ENCODE measurements at places on chromosomes 5 and 9.

DNA sequence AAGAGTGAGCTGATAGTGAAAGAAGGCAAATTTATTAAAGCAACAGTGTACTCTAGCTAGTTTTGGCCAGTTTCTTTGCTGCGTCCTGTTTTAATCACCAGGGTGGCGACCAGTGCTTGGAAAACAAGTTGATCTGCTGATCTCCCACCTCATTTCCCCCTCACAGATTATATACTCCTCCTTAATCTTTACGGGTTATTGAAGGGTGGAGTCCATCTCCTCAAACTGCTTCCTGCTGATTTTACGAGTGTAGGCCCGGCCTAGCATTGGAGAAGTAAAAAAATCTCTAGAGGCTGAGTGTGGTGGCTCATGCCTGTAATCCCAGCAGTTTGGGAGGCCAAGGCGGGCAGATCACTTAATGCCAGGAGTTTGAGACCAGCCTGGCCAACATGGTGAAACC, 14.0 kb upstream of the CFAP95 start:
- no peak for DNase-seq

- no peak for DNase-seq
These were observed 1571.5 kb upstream of the WWC1 start for GRCh38 chr5:166719991-166720390.

GRCh38 chr5:107155707-107156106, 515.0 kb downstream of the EFNA5 start:
- no peak for DNase-seq

DNA sequence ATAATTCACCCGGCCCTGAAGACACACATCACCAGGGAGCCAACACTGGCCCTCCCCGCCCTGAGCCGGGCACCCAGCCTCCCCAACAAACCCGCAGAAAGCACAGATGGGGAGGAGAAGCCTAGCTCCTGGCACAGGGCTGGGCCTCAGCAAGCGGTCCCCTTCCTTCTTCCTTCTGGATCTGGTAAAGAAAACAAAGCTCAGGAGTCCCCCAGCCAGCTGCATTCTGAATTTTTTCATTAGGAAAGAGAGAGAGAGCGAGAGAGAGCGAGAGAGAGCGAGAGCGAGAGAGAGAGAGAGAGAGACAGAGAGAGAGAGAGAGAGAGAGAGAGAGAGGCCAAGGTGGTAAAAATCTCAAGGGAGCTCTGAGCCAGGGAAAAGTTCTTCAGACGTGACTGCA, 195.7 kb downstream of the CRB2 start:
- no peak for DNase-seq

- DNase-seq = no peak
These were observed 778.3 kb downstream of the PRELID2 start for GRCh38 chr5:145056800-145057199.

DNA sequence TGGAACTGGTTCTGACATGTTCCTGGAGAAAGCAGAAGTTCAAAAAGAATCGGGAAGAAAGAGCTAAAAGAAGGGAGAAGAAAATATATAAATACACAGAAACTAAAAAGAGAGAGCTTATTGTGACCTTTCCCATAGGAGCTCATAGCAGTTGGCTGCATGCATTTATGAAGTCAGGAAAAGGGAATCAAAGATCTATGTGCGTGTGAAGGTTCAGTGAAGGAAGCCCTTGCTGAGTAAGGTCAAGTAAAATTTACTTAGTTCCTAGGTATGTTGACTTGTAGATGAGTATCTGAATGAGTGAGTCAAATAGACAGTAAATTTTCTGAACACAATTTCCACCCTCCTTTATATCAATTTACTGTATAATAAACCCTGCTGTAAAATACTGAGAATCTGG, 632.5 kb downstream of the SLCO4C1 start:
- DNase-seq = no peak

- no peak for DNase-seq
These were observed 15.0 kb downstream of the ORM2 start for GRCh38 chr9:114344692-114345091.

- DNase-seq = no peak
These were observed 9.2 kb upstream of the LCN15 start for GRCh38 chr9:136773386-136774044.

- no peak for DNase-seq
These were observed 29.9 kb downstream of the TUT7 start for GRCh38 chr9:86324308-86324707.

GRCh38 chr5:133788121-133788520, 175.8 kb upstream of the FSTL4 start:
- DNase-seq = no peak

DNA sequence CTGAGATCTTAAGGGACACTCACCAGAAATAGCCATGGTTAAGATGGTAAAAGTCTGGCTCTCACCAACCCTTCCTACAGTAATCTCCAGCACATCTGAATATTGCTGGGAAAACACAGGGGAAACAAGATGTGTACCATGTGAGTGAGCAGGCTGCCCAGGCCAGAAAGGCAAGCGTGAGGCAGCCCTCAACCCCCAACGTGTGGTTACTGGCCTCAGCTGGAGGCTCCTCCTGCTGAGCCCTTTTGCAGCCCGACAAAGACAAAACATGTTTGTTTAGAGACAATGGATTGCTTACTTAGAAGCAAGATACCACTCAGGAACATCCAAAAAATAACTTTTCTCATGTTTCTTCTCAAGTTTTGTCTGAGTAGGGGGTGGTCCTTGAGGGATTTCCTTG, 16.6 kb downstream of the ZFP62 start:
- DNase-seq = no peak

GRCh38 chr9:76415731-76416130, 21.5 kb upstream of the RFK start:
- no peak for DNase-seq

- DNase-seq = no peak
These were observed 55.9 kb upstream of the IL17B start for GRCh38 chr5:149435015-149435376.

DNA sequence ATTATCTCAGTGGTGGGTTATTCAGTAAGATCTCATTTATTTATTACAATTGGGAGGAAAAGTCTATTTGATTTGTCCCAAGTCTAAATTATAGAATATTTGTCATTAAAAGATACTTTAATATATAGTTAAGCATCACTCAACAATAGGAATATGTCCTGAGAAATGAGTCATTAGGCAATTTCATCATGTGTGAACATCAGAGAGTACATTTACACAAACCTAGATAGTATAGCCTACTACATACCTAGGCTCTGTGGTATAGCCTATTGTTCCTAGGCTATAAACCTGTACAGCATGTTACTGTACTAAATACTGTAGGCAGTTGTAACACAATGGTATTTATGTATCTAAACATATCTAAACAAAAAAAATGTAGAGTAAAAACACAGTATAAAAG, 135.0 kb upstream of the RASA1 start:
- no peak for DNase-seq

GRCh38 chr5:79619854-79620253, 7.6 kb downstream of the TENT2 start:
- no peak for DNase-seq

DNA sequence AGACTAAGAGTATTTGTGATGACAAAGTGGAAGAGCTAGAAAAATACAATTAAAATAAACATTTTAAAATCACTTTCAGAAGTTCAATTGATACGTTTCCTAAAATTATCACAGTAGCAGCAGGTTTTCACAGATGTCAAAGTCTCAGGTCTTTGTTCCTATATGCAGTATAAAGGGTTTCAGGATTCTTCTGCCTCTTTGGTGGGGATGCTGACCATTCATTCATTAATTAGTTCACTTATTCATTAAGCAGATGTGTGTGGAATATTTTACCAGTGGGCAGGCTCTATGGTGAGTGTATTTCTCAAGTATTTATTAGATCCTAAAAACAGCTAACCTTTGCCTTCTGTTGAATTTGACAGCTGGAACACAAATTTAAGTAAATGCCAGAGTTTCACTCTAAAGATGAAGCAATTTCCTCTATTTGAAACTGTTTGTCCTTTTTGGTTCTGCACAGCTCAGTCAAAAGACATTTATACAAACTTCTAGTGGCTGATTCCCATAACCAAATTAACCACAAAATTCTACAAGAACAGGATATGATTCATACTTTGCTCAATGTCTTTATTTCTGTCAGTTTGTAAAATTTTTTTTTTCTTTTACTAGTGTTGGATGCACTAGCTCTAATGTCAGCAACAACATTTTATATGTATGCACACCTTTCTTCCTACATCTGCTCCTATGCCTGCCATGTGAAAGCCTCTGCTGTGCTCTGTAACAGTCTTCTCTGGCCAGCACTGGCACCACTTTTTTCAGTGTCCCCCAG, 75.9 kb upstream of the PRR16 start:
- peak; percentile 77 for DNase-seq

DNA sequence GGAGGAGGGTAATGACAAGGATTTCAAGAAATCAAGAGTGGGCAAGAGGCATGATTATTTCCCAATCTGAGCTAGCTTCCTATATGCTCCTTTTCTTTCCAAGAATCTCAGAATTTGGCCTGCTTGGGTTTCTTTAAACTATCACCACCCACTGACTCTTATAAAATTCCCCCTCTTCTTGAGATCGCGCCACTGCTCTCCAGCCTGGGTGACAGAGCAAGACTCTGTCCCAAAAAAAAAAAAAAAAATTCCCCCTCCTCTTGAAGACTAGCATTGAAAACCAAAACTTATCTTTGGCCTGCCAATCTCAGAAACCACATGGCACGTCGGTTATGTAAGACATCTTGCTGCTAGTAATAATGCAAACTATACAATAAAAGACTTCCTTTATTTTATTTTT, 3.4 kb upstream of the DMXL1 start:
- DNase-seq = no peak

DNA sequence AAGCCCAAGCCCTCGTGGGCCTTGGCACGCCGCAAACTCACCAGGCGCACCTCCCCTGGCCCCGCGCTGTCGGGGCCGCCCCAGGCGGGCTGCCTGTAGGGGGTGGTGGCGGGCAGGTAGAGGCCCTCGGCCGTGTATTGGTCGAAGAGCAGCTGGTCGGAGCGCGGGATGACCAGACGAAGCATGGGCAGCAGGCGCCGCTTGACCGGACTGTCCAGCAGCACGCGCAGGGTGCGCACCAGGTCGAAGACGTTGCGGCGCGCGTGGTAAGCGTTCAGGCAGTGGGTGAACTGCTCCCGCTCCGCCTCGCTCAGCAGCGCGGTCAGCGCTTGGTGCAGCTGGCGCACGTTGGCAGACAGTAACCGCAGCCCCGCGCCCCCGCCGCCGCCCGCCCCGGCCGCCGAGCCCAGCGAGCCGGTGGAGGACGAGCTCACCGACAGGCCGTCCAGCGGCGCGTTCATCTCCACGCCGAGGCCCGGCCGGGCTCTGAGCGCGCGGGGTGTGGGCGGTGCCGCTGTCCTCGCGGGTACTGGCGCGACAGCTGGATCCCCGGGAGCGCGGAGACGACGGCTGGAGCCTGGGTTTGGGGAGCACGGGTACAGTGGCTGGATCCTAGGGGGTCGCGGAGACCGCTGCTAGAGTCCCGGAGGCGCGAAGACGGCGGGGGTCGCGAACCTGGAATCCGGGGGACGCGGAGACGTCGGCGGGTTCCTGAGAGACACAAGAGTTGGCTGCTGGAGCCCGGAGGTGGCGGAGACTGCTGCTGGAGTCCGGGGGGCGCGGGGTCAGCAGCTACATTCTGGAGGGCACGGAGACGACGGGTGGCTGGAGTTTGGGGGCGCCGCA, 709 bp downstream of the WHRN start:
- DNase-seq = no peak

DNA sequence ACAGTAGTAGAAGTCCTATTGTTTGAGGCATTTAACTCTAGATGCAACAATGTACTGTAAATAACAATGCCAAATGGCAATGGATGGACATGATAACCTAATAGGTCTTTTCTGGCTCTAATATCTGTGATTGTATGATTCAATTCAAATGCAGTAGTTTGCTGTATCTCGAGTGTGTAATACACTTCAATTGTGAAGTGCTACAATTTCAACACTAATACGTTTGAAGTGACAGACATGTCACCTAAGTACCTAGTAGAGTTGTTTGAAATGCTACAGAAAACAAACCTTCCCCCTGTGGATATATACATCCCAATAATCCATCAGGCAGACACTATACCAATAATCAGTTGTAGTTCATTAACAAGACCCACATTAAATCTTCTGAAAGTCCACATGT, 305.9 kb upstream of the ITGA1 start:
- no peak for DNase-seq

DNA sequence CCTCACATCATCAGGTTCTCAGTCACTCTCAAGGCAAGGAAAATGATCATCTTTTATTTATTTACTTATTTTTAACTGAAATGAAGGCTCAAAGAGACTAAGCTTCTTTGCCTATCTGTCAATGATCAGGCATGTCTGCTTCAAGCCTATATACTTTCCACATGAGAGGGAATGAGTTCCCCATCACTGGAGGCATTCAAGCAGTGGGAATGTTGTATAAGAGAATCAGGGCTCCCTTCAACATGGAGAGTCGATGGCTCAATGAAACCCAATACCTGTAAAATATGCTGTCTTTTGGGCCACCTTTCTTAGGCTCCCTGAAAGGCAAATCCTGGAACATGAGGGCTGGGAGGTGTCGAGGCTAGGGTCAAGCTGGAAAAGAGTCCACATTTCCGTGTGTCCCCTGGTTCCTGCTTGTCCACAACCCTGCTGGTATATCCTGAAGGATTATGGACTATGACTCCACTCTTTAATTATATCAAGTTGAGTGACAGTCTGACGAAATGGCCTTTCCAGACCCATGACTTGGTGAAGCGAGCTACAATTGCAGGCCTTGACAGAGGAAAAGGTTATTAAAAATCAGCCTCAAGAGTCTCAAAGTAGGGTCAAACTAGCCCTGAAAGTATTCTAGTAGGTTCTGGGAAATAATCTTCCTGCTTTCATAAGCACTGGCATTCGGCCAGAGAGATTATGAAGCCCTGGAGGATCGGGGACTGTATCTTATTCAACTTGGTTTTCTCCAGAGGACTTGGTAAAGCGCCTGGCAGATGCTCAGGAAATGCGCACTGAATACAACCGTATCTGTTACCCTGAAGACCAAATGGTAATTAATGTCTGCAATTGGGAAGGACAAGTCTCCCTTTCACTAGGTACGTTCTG, 145.9 kb upstream of the TBC1D2 start:
- DNase-seq = no peak

GRCh38 chr9:31702957-31703356, 681.5 kb upstream of the ACO1 start:
- no peak for DNase-seq

- DNase-seq = no peak
These were observed 24.5 kb upstream of the SELENOP start for GRCh38 chr5:42836070-42836769.

DNA sequence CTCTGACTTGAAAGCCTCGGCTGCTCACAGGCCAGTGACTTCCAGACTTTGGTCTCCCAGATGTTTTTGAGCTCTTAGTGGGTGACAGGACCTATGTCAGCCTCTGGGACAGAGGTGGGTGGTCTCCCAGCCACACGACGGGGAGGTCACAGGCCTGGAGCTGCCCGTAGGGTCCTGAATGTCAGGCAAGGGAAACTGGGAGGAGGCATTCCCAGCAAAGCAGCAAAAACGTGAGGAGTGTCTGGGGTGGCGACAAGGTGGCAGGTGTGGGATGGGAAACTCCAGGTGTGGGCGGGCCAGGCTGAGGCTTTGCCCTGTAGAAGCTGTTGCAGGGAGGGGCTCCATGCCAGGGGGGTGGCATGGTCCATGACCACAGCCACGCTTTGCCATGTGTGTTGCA, 110.5 kb downstream of the CACNA1B start:
- no peak for DNase-seq
